ENCODE measurements at places on chromosomes 4 and X.

DNA sequence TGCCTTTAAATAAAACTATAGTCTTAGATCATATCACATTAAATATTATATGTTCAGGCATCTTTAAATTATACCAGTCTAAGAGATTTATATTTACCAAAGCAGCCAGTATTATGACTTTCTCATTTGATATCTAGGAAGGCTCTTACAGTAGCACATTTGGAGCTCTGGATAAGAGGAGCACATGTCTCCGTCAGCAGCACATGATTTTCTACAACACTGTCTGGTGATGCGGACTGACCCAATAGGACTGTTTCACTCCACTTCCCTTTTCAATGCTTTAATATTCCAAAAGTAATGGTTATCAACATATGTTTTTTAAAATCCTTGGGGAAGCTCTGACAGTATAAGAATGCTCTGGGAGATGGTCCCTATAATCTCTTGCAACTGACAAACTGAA lies 61.5 kb downstream of the HAUS3 start:
- no peak for DNase-seq

DNA sequence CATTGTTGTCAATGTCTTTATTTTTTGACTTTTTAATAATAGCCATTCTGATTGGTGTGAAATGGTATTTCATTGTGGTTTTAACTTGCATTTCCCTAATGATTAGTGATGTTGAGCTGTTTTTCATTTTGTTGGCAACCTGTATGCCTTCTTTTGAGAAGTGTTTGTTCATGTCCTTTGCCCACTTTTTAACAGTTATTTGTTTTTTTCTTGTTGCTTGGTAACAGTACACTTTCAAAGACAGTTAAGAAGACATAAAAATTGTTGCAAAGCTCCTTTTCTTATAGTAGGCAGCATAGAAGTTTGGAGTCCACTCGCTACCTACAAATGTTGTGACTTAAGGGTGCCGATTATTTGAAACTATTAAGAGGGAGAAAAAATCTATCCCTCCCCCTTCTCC lies 48.7 kb upstream of the SLC7A11 start:
- DNase-seq = no peak

DNA sequence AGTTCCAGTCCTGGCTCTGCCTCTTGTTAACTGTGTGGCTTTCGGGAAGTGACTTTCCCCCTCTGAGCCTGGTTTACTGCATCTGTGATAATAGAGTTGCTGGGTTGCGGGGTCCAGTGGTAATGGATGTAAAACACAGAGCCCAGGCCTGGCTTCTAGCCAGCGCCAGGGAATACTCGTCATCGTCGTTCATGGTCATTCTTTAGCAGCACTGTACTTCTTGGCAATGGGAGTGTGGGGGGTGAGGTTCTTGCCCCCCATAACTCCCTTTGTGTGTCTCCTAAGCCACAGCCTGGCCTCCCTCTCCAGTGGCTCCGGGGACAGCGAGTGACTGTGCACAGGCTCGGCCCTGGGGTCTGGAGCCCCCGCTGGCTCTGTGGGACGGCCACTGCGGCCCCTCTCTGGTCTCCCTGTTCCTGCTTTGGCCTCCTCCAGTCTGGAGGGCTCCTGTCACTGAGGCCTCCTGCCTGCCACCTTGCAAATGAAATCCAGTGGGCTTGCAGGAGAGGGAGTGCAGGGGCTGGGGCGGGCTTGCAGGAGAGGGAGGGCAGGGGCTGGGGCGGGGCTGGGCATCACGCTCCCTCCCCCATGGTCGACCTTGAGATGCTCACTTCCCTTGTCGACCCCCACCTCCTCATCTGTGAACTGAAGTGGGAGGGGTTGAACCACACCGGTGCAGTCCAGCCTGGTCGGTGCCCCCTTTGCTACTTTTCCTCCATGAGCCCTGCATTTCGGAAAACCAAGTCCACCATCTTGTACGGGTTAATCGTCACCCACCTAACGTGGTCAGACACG lies 13.2 kb downstream of the PSAPL1 start:
- DNase-seq = no peak

- no peak for DNase-seq
These were observed 155.6 kb downstream of the LRBA start for GRCh38 chr4:150859453-150859852.

DNA sequence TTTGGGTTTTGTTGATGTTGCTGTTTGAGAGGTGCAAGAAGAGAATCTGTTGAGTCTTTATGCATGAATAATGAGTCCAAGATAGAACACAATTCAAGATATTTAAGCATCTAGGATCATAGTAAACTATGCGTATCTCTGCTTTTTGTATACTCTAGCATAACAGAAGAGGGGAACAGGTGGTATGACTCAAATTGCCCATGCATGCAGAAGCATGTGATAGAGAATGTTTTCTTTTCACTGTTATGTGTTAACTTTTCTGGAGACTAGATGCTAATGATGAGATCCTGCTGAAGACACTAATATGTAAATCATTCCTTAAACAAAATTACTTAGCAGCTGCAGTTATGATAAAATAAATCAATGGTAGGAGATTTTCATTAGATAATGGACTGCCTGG lies 165.3 kb upstream of the FTHL17 start:
- DNase-seq = no peak

- DNase-seq = no peak
These were observed 440.0 kb upstream of the IGFBP7 start for GRCh38 chr4:57550198-57550597.

DNA sequence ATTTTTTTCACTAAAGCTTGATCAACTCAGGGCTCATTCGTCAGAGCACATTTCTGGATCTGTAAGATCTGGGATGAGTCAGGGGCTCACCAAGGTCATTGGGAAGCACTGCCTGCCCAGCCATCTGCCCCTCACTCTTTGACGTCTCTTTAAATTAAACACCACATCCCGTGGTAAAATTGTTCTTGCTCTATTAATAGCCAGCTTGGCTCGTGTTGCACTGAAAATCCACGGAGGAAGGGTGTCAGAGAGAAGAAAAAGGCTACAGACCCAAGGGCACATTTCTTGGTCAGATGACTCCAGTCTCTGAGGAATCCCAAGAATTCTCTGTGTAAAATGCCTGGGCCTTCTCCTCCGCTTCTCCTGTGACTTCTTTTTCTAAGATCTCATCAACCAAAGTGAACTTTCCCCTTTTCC lies 45.7 kb upstream of the GATB start:
- no peak for DNase-seq

DNA sequence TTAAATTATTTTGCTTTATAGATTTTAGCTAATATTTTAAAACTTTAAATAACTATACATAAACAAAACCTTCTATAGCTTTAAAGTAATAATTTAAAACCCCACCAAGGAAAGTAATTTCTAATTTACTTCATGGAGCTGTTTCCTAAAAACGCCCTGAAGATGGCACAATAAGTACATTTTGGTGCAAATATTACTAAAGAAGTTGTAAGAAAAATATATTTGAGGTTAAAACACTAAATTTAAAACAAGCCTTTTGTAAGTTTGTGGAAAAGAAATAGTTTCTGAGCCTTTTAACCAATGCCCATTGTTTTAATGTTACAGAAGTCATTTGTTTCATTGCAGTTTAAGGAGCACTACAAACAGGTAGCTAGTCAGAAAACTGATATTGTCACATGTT lies 137.4 kb upstream of the AGA start:
- DNase-seq = no peak

- no peak for DNase-seq
These were observed 493.4 kb downstream of the IQCM start for GRCh38 chr4:149322203-149322602.

GRCh38 chrX:46554942-46555341 lies 9.7 kb upstream of the ZNF674 start:
- no peak for DNase-seq

DNA sequence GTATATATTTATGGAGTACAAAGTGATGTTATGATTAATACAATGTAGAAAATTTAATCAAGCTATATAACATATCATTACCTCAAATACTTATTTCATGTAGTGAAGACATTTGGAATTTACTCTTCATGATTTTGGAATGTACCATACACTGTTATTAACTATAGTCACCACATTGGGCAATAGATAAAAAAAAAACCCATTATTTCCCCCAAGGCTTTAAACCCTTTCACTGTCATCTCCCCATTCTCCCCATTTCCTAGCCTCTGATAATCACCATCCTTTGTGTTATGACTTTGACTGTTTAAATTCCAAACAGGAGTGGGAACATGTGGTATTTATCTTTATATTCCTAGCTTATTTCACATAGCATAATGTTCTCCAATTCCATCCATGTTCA lies 2189.1 kb upstream of the AGA start:
- DNase-seq = no peak

GRCh38 chr4:164027805-164028204 lies 533.3 kb downstream of the TMA16 start:
- DNase-seq = no peak

DNA sequence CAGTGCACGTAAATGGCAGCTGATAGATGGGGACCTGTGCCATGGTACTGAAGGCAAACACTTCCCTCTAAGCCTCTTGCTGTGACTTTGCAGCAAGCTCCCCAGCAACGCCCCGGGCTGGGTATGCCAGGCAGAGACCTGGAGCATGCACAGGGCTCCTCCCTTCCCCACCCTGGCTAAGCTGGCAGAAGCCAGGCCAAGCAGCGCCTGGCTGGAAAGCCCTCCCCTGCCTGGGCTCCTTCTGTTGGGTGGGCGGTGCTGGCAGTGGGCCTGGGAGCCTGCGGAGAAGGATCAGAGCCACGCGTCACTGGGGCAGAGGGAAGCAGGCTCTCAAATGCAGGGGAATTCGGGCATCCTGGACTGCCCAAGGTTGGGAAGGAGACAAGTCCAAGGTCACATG lies 3.6 kb downstream of the ATP2B3 start:
- DNase-seq = no peak

GRCh38 chr4:97500423-97500822 lies 642.9 kb downstream of the STPG2 start:
- DNase-seq = no peak

- DNase-seq = no peak
These were observed 34.6 kb upstream of the TBC1D9 start for GRCh38 chr4:140790765-140791164.

DNA sequence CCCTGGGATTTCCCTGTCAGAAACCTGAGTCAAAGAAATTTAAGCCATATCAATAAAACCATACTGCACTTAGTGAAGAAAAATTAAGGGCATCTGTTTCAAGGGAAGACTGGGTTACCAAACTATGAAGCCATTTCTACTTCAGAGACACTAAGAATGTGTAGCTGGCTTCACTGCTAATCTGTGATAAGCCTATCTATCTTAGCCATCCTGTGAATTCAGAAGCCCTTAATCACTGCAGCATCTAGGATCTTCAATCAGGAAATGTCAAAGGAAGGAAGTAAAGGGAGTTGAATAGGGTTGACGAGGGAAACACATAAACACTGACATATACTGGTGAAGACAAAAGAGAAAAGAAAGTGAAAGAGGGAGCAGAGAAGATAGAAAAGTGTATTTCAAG lies 777.6 kb upstream of the DIAPH2 start:
- no peak for DNase-seq

GRCh38 chr4:89158884-89159503 lies 47.7 kb downstream of the TIGD2 start:
- no peak for DNase-seq
